ENCODE measurements at places on chromosomes 1 and 21.

- DNase-seq: no peak
Measured at GRCh38 chr1:237004116-237004515, at the start of gene MT1HL1. MT1HL1 (minus strand) TSS chr1:237004441; CDS start chr1:237004372, 69 bp downstream.

DNA sequence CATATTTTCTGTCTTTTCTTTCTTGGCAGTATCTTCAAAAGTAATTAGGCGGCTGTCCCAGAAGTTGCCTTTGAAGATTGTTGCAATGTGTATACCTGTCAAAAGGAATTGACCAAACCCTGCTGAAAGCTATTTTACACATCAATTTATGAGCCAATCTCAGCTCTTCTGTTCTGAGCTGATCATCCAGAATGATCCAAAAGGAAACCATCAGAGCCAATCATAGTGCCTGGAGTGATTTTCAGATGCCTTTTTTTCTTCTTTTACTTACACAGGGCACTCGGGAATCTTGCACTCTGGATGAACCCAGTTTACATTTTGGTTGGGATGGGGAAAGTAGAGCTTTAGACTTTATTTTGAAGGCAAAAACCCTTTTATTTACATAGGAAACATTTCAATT is 21.8 kb upstream of the APOBEC4 start:
- DNase-seq: no peak

DNA sequence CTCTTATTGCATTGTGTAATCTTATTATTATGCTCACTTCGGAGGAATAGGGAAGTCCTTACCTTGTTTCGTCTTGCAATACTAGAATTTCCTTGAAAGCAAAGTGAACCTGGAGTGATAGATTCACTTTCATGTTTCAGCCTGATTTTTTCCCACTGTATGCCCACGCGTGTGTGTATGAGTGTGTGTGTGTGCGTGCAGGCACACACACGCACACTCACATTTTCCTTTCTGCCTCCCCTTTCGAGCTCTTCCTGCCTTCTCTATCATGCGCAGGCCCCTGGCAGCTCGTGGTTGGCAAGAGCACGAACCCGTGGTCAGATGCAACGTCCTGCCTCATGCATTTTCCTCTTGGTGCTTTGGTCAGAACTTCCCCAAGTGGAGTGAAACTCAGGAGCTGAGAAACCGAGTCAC is at the start of gene GCSAML:
Gene GCSAML, plus strand, starts transcription at position 366 of the 414 bp plus-strand sequence. CDS start 58 bp downstream, outside the sequence.
- no peak for DNase-seq

DNA sequence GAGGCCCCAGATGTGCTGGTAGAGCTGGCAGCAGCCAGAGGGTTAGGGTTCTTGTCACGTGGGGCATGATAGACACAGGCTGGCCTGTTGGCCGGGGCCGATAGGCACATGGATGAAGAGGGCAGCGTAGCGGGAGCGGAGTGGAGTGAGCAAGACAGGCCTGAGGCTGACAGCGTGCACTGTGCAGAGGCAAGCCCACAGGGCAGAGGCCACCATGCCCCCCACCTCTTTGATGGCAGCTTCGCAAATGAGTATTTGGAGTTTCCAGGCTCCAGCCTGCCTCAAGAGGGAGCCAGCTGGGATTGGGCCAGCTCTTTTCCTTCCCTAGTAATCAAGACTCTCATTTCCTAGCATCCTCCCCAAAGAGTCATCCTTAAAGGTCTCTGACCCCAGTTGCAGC is 43.5 kb downstream of the TMCC2 start:
- no peak for DNase-seq

DNA sequence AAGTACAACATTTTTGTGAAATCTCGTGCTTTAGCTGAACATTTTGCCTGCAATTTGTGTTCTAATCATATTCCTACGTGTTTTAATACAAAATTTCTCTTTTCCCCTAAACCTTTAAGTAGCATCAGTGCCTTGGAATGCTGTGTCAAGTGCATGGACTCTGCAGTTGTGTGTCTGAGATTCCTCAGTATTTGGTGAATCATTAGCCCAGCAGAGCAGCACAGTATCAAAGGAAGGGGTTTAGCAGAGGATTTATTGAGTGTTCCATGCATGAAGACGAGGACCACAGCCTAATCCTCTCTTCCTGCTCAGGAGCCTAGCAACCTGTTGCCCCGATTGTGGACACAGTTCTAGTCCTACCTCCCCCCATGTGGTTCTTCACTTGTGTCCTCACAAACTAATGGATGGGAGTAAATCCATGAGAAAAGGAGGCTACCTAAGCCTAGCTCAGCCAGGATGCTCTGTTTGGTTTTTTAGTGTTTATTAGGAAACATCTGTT is 29.3 kb upstream of the PCP4 start:
- DNase-seq: no peak

GRCh38 chr1:178531887-178532286 is 19.0 kb downstream of the TEX35 start:
- no peak for DNase-seq

DNA sequence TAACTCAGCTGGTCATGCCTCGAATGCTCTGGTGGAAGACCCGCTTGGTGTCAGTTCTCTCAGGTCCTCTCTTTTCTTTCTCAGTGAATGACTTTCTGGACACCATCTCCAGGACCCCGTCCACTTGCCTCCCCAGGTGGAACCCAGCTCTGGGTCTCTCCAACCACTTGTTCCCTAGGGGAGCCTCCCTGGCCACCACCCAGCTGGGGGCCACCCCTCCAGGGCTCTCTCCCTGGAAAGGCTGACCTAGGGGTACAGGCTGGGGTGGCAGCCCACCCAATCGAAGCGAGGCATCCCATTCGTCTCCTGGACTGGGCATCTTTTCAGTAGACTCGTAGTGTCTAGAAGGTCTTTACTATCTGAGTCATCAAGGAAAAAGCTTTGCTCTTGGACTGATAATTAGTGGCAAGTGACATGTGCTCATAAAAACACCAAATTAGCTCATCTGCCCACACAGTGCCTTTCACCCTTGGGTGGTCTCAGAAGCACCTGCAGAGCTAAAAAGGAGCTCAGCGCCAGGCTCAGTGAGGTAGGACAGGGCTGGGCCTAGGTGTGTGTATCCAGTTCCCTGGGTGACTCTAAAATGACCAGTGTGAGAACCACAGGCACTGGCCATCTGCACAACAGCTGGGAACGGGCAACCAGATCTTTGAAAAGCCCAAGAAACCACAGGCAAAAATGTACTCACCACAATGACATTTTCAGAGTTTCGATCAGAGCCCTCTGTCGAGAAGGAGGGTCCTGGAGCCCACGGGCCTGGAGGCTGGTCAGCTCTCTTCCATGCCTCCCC is 2.4 kb upstream of the PDXK start:
- no peak for DNase-seq

- no peak for DNase-seq
Measured at GRCh38 chr21:25161571-25161970, 445.7 kb downstream of the MRPL39 start.

DNA sequence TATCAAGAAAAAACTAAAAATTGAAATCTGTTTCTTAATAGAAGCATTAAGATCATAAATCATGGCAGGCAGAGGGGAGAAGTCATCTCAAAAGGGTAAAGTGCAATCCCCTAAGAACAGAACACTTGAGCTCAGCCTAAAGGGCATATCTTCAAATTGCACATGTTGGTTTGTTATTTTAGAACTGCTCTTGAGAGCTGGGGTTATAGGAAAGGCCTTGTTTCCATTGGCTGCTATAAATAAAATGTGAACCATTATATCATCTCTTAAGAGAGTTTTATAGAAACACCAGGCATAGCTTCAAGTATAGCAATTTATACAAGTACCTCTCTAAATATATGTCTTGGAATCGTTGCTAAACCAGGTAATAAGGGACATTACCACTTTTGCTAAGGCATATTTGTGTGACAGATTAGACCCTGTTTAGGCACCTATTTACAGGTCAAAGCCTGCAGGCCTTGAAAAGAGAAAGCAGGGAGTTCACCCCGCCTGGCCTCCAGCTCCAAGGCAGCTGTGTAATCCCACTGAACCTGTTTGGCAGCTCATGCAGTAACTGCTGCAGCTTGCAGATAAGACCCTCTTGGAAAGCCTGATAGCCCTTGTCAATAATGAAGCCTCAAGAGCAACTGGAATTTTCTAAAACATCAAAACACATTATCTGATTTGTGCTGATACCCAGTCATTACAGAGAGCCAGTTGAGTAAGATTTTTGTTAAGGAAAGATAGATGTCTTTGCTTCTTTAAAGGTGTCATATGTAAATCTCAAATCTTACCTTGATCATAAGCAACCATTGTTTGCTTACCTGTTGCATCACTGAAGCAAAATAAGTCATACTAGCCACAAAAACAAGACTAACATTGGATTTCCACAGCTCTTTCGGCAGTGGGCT is 24.2 kb upstream of the SYDE2 start:
- no peak for DNase-seq
